GM23338 (cell line): ENCODE measurements at places on chromosomes 12 and 14.
A peak's percentile ranks its signal among the peaks of the same experiment; 100 is the strongest.

- H3K4me3 ChIP-seq, result no peak overlapping the region
- no peak for DNase-seq
- H3K36me3 ChIP-seq, result no peaks in the 10 kb centered on the region
Measured at GRCh38 chr12:92785563-92785950, 82.8 kb downstream of the PLEKHG7 start.

DNA sequence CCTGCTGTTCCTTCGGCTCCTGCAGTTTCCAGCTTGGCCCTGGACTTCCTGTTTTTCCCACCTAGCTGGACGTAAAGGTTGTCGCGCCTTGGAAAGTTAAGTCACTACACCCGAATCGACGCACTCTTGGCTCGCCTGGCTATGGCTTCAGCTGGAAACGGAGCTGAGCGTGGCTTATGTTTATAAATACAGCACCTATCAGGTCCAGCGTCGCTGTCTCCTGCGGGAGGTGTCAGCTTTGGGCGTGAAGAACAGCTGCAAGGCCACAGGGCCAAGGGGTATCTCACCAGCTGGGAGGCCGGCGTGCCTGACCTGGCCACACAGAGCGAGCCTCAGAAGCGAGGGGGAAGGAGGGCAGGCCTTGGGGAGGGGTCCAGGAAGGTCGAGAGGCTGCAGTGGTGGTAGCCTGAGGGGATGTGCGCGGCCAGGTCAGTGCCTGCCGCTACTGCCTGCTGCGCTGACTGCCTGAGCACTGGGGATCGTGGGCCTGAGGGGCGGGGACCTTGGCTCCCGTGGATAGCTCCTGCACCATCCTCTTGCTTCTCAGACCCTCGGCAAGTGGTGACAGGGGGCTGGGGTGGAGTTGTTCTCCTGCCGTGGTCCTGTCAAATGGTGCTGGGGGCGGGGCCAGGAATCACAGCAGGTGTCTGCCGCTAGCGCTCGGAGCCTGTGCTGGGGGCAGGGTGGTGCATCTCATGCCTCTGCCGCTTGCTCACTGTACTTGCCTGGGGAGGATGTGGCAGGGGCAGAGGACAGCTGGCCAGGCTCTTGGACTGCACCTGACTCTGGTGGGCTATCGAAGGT lies 12.5 kb downstream of the PACS2 start:
- H3K4me1 ChIP-seq, result peaks cover 42% of the 10 kb centered on the region
- H3K27me3 ChIP-seq, result no peaks in the 10 kb centered on the region
- no peak overlapping the region for H3K4me3 ChIP-seq
- H3K27ac ChIP-seq, result no peak overlapping the region; the same call in 1 of the 2 replicates
- peak; percentile 63 for DNase-seq
- no peaks in the 10 kb centered on the region for H3K36me3 ChIP-seq

DNA sequence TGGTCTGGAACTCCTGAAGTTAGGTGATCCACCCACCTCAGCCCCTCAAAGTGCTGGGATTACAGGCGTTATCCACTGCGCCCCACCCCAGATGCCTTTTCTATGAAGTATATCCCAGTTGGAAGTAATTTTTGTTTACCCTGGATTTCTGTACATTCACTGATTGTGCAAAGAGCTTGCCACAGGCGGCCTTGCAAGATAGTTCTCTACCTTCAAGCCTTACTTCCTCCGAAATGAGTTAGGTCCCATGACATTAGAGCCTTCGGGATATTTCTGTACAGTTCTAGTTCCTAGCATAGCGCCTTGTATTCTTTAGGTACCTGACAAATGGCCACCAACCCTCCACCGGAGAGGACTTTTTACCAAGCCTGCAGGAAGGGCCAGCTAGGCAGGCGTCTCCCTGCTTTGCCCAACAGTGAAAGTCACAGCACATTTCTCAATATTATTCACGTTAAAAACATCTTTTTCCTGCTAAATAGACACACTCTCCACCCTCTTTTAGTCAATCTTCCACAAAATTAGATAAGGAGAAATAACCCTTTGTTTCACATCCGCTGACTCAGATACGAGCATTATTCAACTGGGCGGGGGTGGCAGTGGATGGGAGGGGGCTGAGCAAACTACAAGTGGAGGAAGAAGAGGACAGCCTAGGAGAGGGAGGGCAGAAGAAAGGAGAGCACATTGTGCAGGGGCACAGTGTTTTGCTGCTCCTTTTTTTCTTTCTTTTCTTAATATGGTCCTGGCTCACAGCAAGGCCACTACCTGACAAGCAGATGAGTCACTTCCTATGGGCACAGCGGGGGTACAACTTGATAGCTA lies 40.0 kb upstream of the CAPRIN2 start:
- peaks cover 44% of the 10 kb centered on the region for H3K4me1 ChIP-seq
- DNase-seq, result peak; percentile 77
- H3K27me3 ChIP-seq, result peaks cover 14% of the 10 kb centered on the region
- no peaks in the 10 kb centered on the region for H3K36me3 ChIP-seq

GRCh38 chr14:91371011-91371989 lies 46.3 kb downstream of the CCDC88C start:
- no peaks in the 10 kb centered on the region for H3K27me3 ChIP-seq
- no peak overlapping the region for H3K4me3 ChIP-seq
- no peak overlapping the region for H3K27ac ChIP-seq
- peaks cover 31% of the 10 kb centered on the region for H3K4me1 ChIP-seq
- no peak for DNase-seq
- no peaks in the 10 kb centered on the region for H3K36me3 ChIP-seq

DNA sequence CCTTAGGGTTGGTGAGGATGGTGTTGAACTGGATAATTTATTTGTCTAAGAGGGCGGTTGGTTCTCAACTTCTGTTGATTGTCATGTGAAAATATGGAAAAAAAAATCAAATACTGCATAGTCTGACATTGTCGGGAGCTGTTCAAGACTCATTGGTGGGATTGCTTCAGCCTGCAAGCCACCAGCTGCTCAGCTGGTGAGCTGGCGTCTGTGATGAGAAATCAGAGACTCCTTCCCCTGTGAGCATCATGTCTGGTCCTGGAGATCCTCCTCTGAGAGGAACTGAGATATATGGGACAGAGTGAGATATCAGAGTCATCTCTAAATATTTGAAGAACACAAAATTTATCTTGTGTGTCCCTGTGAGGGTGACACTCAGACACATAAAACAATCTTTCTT lies 49.9 kb downstream of the TRIM9 start:
- H3K27me3 ChIP-seq, result no peaks in the 10 kb centered on the region
- H3K4me1 ChIP-seq, result peaks cover 17% of the 10 kb centered on the region
- DNase-seq, result no peak
- H3K27ac ChIP-seq, result no peak overlapping the region
- no peak overlapping the region for H3K4me3 ChIP-seq

DNA sequence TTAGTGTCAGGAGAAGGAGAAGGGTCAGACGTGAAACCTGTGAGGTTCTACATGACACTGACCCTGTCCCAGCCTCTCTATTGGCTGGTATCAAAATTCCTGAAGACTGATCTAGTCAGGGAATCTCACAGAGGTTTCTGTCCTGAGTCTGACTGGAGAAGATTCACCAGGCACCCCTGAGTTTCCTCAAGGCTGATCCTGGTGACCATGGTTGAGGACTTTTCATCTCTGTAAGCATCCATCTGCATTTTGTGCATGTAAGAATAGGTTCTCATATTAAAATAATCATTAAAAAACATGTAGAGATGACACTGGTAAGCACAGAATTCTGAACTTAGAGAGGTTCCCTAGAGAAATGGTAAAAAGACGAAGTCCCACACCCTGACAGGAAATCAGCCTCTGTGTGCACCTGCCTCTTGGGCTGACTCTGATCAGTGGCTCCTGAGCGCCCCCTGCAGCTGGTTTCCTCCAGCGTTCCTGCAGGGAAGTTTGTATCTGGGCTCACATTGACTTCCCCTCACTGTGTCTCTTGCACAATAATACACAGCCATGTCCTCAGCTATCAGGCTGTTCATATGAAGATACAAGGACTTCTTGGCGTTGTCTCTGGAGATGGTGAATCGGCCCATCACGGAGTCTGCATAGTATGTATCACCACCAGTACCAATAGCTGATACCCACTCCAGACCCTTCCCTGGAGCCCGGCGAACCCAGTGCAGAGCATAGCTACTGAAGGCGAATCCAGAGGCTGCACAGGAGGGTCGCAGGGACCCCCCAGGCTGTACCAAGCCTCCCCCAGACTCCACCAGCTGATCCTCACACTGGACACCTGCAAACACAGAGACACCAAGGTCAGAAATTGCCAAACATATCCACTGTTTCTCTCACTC lies 991.9 kb downstream of the TMEM121 start:
- DNase-seq, result peak; percentile 1
- no peak overlapping the region for H3K4me3 ChIP-seq
- H3K27ac ChIP-seq, result no peak overlapping the region
- H3K27me3 ChIP-seq, result no peaks in the 10 kb centered on the region

DNA sequence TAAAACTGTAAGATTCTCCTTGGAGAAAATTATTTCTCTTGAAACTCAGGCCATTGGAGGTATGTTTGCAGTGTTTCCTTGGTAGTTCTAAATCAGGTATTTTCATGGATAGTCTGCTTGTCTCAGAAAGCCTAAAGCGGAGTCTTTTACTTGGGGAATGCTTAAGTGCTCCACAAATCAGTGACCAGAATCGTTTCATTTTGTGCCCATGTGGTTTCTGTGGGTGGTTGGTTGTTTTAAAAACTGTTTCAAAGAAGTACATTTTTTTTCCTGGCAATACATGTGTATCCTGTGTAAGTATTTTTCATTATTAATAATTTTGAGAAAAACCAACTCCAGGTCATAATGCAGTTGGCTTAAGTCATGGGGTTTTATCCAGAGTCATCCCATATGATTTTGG lies 33.6 kb downstream of the CCDC91 start:
- DNase-seq, result no peak
- H3K4me3 ChIP-seq, result no peak overlapping the region
- H3K27me3 ChIP-seq, result no peaks in the 10 kb centered on the region
- H3K36me3 ChIP-seq, result no peaks in the 10 kb centered on the region; the same call in 1 of the 2 replicates
- peaks cover 16% of the 10 kb centered on the region for H3K4me1 ChIP-seq

- no peaks in the 10 kb centered on the region for H3K36me3 ChIP-seq
- peaks cover 13% of the 10 kb centered on the region; the same call in 1 of the 2 replicates for H3K27me3 ChIP-seq
- H3K27ac ChIP-seq, result no peak overlapping the region
- DNase-seq, result no peak
- peaks cover 7% of the 10 kb centered on the region for H3K4me1 ChIP-seq
Measured at GRCh38 chr12:49529414-49529813, 9.4 kb upstream of the KCNH3 start.

- no peak overlapping the region for H3K4me3 ChIP-seq
- no peaks in the 10 kb centered on the region for H3K4me1 ChIP-seq
- H3K36me3 ChIP-seq, result no peaks in the 10 kb centered on the region
- no peak for DNase-seq
Measured at GRCh38 chr12:39902821-39903220, 203.1 kb downstream of the SLC2A13 start.

DNA sequence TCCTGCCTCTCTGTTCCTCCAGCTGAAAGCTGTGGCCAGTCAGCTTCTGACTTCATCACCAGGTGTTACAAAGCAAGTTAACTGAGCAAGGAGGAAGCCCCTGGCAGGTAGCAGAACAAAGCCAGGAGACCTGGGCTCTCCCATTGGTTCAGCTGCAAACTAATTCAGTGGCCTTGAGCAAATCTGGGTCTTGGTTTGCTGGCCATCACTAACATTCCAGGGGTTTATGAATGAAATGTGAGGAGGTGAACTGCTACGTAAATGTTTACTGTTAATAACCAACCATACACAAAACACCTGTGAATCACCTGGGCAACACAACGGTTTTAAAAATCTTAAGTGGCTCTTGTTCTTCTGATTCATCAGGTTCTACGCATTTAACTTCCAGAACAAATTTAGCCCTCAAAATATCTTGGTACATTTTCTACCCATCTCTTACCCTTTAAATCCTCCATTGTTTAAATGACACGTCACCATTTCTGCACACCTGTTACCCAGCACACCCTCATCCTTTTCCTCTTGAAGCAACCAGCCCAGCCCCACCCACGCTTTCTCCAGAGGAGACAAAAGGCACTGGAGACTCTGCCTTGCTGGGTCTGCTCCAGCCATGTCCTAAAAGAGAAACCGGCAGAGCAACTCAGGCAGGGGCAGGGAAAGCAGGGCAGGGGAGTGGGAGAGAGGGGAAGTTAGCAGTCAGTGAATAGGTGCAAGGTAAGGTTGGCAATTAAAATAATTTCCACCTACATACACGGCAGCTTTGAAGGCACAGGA lies 49.3 kb upstream of the TSPAN11 start:
- no peaks in the 10 kb centered on the region for H3K36me3 ChIP-seq
- H3K27ac ChIP-seq, result no peak overlapping the region
- H3K4me1 ChIP-seq, result no peaks in the 10 kb centered on the region
- no peaks in the 10 kb centered on the region for H3K27me3 ChIP-seq

- H3K36me3 ChIP-seq, result peaks cover 31% of the 10 kb centered on the region; the same call in 1 of the 2 replicates
- H3K4me1 ChIP-seq, result peaks cover 19% of the 10 kb centered on the region
- H3K27me3 ChIP-seq, result no peaks in the 10 kb centered on the region
- no peak overlapping the region for H3K4me3 ChIP-seq
- no peak overlapping the region for H3K27ac ChIP-seq
- no peak for DNase-seq
Measured at GRCh38 chr12:53383258-53383657, 3.3 kb downstream of the SP1 start.

DNA sequence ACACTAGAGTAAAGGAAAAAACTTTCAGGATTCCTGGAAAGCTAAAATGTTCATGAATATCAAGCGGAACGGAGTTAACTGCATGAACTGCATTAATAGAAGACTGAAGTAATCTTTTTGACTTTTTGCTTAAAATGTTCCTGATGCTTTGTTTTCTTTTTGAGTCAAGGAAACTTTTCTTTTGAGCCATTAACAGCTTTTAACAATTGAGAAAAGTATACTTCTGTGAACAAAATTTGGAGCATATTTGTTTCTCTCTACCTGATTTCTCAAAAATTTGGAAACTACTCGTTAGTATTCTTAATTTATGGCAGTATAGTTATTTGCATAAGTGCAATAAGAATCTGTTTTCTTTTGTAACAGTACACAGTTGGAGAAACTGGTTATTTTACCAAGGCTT lies 78.5 kb downstream of the CALM1 start:
- no peaks in the 10 kb centered on the region for H3K4me1 ChIP-seq
- H3K27me3 ChIP-seq, result no peaks in the 10 kb centered on the region
- no peak overlapping the region for H3K27ac ChIP-seq
- no peak for DNase-seq
- H3K4me3 ChIP-seq, result no peak overlapping the region

DNA sequence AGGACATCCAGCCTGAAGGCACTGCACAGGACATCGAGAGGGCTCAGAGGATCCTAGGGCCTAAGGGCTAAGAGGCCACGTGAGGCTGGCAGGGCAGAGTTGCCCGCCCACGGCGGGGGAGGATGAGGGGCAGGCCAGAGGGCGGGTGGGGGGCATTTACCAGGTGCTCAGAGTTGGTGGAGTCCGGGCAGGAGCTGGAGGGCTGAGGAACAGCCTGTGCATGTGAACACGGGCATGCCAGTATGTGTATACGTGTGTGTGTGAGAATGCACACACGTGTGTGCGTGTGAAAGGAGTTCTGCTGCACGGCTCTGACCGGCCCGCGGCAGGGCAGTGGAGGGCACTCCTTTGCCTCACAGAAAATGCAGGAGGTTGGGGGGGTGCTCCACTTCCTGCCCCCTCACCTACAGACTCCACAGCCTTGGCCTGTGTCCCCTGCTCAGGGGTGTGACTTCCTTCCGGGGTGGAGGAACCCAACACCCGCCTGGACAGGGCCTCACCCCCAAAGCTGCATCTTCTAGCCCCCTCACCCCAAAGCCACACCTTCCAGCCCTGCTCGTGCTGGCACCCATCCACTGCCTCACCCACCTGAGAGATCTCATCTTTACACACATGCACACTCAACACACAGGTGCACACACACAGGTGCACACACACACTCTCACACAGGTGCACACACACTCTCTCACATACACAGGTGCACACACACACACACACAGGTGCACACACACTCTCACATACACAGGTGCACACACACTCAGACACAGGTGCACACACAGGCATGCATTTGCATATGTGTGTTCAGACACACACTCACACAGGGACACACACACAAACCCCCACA lies 11.8 kb upstream of the GPR132 start:
- H3K4me1 ChIP-seq, result peaks cover 4% of the 10 kb centered on the region; the same call in 1 of the 2 replicates
- DNase-seq, result no peak
- no peak overlapping the region for H3K4me3 ChIP-seq
- no peaks in the 10 kb centered on the region for H3K27me3 ChIP-seq
- H3K27ac ChIP-seq, result no peak overlapping the region
